ENCODE measurements at places on chromosomes 6 and 20. TPM values are rescaled to one million over a fixed set of nuclear protein-coding genes. Genes with fewer than 3 reads are reported as not detected.

DNA sequence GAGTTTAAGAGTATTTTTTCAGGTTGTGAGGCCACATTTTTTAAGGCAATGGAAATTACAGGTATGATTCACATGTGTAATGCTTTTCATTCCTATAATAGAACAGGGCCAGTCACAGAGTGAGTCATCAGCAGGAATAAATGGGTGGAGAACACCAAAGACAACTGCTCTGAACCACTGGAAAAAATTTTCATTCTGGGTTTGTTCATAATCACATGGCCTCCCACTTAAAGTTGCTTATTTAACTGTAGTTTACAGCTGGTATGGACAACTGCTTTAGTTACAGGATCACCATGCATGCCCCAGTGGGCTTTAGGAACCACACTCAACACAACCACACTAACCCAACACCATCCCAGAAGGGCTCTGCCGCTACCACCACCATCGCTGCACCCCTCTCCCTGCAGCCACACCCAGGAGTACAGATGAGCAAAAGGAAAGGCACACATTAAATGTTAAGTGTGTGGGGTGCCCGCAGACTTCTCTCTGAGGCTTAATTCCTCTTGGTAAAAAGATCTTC, 107.0 kb upstream of the DST start:
- DNase-seq, result no peak

DNA sequence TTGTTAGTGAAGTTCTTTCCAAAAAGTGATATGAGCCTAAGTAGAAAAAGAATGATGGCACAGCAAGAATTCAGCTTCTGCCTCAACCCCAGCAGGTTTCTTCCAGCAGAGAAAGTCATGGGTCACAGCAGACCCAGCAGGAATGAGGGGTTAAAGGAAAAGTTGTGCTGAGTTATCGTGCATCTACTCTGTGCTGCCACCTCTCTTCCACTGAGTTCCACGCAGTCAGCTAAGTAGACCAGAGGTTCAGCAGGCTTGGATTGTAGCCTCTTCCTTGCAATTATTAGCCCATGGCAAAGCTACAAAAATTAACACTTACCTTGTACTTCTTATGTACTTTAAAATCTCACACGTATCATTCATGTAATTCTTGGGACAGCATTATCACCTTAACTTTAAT, 510.8 kb downstream of the PTPRT start:
- no peak for DNase-seq

DNA sequence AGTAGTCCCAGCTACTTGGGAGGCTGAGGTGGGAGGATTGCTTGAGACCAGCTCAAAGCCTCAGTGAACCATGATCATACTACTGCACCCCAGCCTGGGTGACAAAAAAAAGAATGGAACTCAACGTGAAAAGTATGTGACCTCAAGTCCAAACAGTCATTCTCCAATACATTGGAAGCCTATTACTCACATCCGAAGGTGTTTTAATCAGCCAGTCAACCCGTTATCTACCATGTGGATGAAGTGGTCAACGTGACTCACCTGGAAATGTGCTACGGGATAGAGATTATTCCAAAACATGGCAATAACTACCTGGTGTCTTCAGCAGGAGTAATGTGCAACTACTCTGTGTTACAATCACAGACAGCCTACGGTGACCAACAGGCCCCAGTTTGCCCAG, 85.8 kb upstream of the TOP1 start:
- no peak for DNase-seq

- no peak for DNase-seq
These were observed 1.9 kb upstream of the FUCA2 start for GRCh38 chr6:143513410-143513809.

GRCh38 chr6:11538819-11539468, 1.4 kb downstream of the TMEM170B start:
- no peak for DNase-seq

DNA sequence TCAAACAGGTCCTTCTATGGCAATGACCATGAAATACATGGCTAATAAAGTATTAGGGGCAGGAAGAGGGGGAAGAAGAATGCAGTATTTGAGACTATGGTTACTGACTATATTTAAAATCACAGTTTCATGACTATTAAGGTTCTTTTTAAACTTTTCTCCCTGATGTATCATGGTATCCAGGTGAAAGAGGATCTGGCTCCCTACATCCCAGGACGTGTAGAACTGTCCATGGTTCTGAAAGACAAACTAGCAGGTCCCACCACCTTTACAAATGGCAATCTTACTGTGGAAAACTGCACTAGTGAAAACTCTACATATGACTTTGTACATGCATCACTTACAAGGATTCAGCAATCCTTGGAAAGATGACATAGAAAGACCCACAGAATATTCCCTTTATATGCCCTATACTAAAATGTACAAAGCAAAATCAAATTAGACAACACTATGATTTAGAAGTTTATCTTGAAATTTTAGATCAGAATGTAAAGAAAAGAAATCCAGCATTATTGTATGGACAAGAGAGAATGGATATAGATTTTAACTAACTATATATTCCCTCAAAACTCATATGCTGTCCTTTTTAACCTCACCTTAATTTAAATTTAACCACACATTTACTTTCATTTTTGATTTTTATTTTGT, 33.5 kb downstream of the RPP21 start:
- no peak for DNase-seq

- DNase-seq, result no peak
These were observed 137.5 kb downstream of the GMPR start for GRCh38 chr6:16375843-16376242.

DNA sequence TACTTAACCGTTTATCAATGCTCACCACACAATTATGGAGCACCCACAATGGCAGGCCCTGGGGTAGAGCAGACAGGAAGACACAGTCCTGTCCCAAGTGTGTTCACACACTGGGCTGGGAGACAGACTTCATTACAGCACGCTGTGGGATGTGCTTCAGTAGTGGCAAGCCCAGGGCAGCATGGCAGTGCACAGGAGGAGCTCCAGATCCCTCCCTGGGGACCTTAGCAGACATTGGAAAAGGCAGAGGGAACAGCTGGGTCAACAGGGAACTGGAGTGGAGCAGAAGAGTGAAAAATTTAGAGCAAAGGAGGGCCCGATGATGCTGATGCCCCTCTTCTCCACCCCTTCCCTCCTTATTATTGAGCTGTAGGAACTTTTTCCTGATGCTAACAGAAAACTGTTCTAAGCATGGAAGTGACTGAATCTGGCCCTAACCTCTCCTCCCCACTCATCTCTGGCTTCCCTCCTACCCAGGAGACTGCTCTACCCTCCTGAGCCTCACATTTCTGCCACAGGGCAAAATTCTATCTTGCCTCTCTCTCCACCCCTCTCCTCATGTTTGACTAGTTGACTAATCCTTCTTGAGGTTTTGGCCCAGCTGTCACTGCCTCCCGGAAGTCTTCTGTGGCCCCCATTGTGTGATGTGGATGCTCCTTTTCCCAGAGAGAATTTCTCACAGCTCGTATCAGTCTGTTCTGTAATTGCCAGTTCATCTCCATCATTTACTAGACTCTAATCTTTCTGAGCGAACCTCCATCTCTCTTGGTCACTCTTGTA, 41.3 kb upstream of the NOP56 start:
- no peak for DNase-seq

- DNase-seq, result no peak
These were observed 19.5 kb upstream of the RSPH4A start for GRCh38 chr6:116596815-116597214.

- DNase-seq, result no peak
These were observed 164.0 kb upstream of the RUNX2 start for GRCh38 chr6:45163952-45164766.

GRCh38 chr6:13953061-13953705, 28.4 kb downstream of the RNF182 start:
- DNase-seq, result no peak

- no peak for DNase-seq
These were observed 21.4 kb downstream of the TTBK1 start for GRCh38 chr6:43264599-43265145.

- no peak for DNase-seq
These were observed 56.1 kb downstream of the KIAA0408 start for GRCh38 chr6:127402890-127403617.

DNA sequence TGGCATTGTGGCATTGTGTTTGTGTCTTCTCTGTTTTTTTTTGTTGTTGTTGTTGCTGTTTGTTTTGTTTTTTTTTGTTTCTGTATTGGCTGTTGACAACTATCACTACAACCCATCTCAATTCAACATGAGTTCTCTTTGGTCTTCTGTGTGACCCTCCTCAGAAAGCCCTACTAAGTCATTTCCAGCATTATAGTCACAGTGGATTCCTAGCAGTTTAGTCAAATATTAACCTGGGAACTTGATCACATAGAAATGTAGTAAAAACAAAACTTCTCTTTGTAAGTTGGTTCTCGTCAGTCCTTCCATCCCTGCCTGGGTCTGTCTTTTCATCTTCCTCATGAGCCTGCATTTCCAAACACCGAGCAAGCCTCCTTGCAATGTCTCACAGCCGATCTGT, 16.8 kb downstream of the SLC17A2 start:
- DNase-seq, result no peak

DNA sequence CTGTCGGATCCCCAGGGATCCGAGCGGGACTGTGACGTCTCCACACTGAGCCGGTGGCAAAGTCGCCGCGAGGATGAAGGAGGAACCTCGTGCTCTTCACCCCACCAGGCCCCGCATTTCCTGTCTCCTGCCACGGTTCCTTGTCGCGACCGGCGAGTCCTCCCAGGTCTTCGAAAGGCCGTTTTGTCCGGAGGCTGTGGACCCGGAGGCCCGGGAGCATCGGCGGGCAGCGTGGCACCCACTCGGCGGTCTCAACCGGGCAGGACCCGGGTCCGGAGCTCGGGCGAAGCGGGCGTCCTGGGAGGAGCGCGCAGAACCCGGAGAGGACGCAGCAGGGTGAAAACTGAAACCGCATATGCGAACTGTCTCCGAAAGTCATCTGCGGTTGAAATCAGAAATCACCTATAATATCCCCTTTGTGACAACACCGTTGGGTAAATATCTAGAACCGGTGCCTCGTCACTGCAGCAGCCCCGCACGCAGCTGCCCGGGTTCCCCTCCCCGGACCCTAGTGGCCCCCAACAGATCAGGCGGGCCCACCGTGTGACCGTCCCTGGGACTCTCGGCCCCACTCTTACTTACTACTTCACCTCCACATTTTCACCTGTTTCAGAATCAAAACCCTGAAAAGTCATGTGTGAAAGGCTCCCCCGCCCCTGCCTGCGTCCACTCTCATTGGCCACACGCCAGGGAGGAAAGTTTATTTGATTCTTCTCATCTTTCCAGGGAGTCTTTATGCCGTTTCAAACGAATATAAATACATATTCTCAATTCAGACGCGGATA, 3.1 kb upstream of the ULBP2 start:
- DNase-seq, result no peak

GRCh38 chr6:143673669-143674068, 4.1 kb upstream of the PHACTR2 start:
- no peak for DNase-seq

DNA sequence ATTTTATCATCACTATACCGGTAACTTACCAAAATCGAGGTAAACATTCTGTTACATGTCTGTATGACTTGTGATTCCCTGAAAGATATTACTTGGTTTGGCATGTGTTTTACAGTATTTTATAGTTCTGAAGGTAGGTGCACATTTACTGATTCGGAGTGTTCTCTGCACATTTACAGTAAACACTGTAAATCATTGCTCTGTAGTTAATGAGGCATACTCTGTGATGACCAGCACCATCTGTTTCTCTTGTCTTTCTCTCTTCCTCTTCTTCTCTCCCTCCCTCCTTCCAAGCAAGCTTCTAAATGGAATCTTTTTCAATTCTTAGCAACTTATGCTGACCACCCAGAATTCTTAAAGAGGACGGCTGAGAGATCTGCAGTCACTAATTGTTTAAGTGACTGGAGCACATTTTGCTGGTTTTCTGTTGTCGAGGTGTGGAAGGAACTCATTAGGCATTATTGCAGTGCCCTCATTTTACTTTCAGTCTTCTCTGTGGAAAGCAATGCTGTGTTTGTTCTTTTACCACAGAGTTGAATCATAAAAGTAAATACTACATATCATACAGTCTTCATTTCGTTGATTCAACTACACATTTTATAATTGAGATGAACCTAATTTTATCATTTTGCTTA, 126.5 kb downstream of the UTRN start:
- DNase-seq, result no peak

GRCh38 chr6:9204171-9204570, 768.8 kb upstream of the SLC35B3 start:
- no peak for DNase-seq

Gene RNF144B
- total RNA-seq, result 2.3 TPM

Gene NRN1
- not detected for total RNA-seq

Gene MEP1A
- total RNA-seq, result not detected

Gene KCNK5
- 0.30 TPM for total RNA-seq

Gene TRIM31
- total RNA-seq, result not detected

Gene SPTLC3
- 0.38 TPM for total RNA-seq

Gene NKX2-2
- total RNA-seq, result not detected

Gene CD164
- total RNA-seq, result 183 TPM

Data from CD4-positive, alpha-beta T cell (primary cell).